B cell (primary cell): ENCODE measurements at places on chromosomes 3 and 15. TPM values are rescaled to one million over a fixed set of nuclear protein-coding genes. Genes with fewer than 3 reads are reported as not detected.

The TTC21A gene
- 49.2 and 73.1 TPM in 2 replicates for polyA plus RNA-seq

The ANKUB1 gene
- not detected in 2 replicates for polyA plus RNA-seq

The LDHAL6B gene
- not detected in 2 replicates for polyA plus RNA-seq

The CELF6 gene
- polyA plus RNA-seq, result 8.5 and 13.0 TPM in 2 replicates

The HEG1 gene
- 2.4 and 5.1 TPM in 2 replicates for polyA plus RNA-seq

The ATP8B4 gene
- polyA plus RNA-seq, result 0.19 TPM in 1 of 2 replicates, not detected in the other

The MAGI1 gene
- 0.10 TPM in 1 of 2 replicates, not detected in the other for polyA plus RNA-seq

The SLC28A2 gene
- polyA plus RNA-seq, result not detected in 2 replicates

The A4GNT gene
- not detected in 2 replicates for polyA plus RNA-seq

The GP5 gene
- 0.01 and 0.06 TPM in 2 replicates for polyA plus RNA-seq

The CPLX3 gene
- 0.60 and 0.91 TPM in 2 replicates for polyA plus RNA-seq

The C3orf18 gene
- polyA plus RNA-seq, result 12.1 and 15.4 TPM in 2 replicates

The FMN1 gene
- polyA plus RNA-seq, result 0.21 and 0.40 TPM in 2 replicates
